ENCODE measurements at places on chromosomes 5 and 9.

- DNase-seq, result no peak
Measured at GRCh38 chr9:26612211-26612610, 280.4 kb downstream of the CAAP1 start.

DNA sequence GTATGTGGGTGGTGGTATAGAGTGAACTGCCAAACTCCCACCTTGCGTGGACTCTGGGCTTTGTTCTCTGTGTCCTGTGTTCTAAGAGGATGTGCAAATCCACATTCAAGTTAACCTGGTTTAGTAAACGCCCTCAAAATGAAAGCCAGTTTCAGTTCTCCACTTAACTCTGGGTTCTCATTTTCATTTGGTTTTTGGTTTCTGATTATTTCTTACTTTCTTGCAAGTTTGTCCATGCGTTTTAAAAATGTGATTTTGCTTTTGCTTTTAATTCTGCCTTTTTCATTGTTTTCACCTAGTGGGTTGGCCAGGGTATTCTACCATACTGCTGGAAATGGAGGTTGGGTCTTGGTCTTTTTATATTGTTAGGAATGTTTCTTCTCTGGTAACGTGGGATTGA is 38.2 kb downstream of the GALNT10 start:
- DNase-seq, result no peak

DNA sequence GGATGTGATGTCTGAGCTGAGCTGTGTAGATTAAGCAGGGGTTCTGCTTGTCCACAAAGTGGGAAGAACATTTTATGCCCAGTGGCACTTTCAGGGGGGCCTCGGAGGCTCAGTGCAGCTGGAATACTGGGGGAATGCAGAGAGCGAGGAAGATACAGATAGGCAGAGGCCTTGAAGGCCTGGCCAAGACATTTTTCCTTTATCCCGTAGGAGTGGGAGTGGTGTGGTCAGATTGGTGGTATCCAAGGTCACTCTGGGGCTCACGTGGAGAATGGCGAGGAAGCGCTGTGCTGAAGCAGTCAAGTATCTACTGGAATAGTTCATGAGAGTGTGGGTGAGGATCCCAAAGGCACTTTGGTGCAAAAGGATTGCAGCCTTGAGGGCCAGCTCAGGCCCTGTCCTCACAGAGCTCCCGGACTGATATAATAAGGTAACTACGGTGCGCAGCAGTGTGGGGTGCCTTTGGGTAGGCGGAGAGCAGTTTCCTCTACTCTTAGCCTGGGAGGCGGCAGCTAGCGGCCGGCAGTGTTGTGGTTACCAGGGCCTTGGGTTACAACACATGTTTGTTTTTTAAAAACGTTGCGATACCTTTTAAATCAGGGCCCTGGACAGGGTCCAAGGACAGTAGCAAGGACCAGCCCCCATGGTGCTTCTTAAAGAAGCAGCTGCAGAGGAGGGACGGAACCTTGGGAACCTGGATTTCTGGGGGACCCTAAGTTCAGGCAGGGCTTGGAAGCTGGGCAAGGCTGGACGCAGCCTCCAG is 10.8 kb upstream of the CCDC69 start:
- peak; percentile 45 for DNase-seq

DNA sequence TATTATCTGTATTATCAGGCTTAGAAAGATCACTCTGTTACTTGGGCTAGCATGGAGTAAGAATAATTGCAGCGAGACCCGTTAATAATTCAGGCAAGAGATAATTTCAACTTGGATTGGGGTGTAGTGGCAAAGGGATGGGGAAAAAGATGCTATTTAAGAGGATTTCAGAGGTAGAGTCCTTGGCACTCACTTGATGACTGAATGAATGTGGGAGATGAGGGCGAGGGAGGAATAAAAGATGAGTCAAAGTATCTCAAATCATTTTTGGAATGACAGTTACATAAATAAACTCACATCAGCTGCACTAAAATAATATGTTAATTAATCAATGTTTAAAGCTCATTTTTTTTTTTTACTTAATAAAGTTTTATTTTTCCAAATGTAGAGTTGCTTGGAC is 4.5 kb upstream of the GPR21 start:
- no peak for DNase-seq

DNA sequence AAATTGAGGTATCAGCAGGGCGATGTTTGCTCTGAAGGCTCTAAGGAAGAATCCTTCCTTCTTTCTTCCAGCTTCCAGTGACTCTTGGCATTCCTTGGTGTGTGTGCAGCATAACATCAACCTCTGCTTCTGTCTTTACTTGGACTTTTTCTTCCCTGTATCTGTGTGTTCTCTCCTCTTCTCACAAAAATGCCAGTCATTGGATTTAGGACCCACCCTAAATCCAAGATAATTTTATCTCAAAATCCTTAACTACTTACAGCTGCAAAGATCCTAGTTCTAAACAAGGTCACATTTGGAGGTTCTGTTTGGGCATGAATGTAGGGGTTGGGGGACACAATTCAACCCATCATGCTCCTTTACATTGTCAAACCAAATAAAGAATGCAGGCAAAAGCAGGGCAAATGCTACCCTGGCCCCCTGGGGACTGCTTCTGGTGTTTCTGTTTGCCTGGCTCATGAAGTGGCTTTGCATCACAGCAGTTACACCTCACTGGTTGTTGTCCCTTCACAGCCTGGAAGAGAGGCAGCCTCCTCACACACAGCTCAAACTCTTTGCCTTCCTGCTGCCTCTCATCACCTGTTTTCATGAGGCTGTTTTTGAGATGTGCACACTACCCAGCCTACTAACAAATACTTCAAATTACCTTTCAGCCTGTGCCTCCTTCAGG is 64.8 kb upstream of the PLCXD3 start:
- DNase-seq, result no peak

GRCh38 chr5:153824909-153825308 is 213.8 kb downstream of the FAM114A2 start:
- no peak for DNase-seq

- DNase-seq, result no peak
Measured at GRCh38 chr5:64145216-64145895, 20.3 kb upstream of the RNF180 start.

Data from stimulated activated CD8-positive, alpha-beta memory T cell treated with anti-CD3 and anti-CD28 coated beads, Interleukin-4, amount 100 ng/mL, for 48 hours (primary cell).